NCI-H2029 treated with DMSO at 0.1 percent for 48 hours (cell line): ENCODE measurements at places on chromosomes 5 and 9.

DNA sequence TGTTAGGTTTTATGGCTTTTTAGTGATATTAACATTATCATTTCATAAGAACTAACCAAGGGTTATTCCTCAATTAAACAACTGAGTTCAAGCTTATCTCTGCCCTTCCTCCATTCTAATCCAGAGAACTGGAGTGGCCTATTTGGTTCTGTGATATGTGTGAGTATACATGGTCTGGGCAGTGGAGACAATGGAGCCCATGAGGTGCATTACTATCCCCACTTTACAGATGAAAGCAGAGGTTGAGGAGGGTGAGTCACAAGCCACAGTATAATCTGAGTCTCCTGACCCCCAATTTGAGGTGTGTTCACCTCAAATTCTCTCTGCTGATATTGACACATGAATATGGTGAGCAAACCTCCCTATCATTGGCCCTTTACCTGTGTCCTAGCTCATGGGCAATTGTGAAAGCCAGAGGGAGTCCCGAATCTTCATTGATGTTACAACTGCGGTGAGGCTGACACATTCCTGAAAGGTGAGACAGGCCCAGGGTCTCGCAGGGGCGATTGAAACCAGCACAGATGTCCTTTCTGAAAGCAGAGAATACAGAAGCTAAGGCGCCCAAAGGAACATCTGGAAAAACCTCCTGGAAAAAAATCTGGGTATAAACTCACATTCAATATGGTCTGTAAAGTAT lies 217.2 kb downstream of the TARS1 start:
- DNase-seq: no peak

- no peak for DNase-seq
These were observed 7.0 kb downstream of the PAX5 start for GRCh38 chr9:37026931-37027581.

DNA sequence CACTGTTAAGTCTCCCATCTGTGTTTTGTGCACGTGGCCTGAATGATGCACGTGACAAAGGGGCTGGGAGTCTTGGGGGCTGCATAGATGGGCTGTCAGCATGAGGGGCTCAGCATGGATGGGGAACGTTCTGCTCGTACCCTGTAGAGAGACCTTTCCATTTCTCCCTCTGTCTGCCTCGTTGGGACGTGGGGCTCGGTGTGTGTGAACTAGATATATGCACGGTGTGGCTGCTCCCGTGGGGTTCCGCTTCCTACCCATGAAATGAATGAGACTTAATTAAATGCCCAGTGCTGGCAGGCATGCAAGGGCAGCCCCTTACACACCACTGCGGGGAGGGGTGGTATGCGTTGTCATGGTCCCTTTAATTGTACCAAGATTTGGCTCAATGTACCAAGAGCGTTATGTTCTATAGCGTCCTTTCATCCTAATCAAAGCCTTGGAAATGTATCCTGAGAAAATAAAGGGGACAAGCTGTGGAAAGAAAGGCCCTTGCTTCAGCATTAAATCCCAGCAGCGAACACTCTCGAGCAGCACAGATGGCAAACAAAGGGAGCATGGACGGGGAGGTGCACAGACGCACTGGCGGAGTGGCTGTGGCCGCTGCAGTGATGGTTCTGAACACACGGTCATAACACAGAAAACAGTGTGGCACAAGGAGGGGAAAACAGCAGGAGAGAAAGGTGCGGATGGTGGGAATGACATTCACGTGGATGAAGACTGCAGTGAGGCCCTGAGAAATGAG lies 66.8 kb downstream of the RASGEF1C start:
- no peak for DNase-seq

GRCh38 chr5:149356391-149356790 lies 1.5 kb upstream of the PCYOX1L start:
- DNase-seq: no peak

- no peak for DNase-seq
These were observed at the start of gene SPATA6L for GRCh38 chr9:4666042-4666699. Gene SPATA6L, minus strand, starts transcription at chr9:4666480. Its CDS starts 230 bp downstream, at chr9:4666250.

- no peak for DNase-seq
These were observed 2083.0 kb upstream of the ACO1 start for GRCh38 chr9:30301271-30301963.

DNA sequence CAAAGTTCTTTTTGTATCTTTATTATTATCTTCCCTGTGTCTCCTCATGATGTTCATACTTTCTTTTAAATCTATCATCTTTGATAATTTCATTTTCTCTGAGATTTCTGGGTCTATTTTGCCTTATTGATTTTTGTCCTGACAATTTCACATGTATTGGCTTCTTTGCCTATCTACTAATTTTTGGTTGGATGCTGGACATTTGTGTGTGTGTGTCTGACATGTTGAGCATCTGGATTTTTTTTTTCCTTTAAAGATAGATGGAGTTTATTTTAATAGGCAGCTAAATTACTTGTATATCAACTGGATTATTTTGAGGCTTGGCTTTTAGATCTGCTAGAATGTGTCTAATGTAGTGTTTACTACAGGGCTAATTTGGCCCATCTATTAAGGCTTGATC lies 178.0 kb upstream of the MOCS2 start:
- no peak for DNase-seq

- DNase-seq: no peak
These were observed 605 bp downstream of the CHSY3 start for GRCh38 chr5:129904667-129905472.

GRCh38 chr5:31397926-31398557 lies 133.9 kb downstream of the DROSHA start:
- DNase-seq: no peak

GRCh38 chr5:114358329-114358728 lies 3.5 kb upstream of the KCNN2 start:
- DNase-seq: no peak

DNA sequence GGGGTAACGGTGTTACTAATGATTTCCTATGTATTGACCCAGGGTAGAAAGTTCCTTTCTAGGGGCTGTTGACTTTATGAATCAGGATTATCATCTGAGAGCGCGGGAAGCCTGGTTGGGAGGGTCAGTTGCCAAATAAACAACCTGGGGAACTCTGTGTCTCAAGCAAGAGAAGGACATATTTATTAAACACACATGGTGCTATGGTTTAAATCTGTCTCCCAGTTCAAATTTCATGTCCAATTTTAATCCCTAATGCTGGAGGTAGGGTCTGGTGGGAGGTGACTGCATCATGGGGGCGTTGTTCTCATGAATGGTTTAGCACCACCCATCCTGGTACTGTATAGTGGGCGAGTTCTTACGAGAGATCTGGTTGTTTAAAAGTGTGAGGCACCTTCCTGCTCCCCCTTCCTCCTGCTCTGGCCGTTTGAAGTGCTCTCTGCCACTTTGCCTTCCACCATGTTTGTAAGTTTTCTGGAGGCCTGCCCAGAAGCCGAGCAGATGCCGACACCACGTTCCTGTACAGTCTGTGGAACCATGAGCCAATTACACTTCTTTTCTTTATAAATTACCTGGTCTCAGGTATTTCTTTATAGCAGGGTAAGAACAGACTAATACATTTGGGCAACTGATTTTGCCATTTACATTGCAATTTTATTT lies 19.7 kb upstream of the GAS1 start:
- DNase-seq: no peak

GRCh38 chr9:76296561-76297310 lies 97.5 kb downstream of the RFK start:
- no peak for DNase-seq

DNA sequence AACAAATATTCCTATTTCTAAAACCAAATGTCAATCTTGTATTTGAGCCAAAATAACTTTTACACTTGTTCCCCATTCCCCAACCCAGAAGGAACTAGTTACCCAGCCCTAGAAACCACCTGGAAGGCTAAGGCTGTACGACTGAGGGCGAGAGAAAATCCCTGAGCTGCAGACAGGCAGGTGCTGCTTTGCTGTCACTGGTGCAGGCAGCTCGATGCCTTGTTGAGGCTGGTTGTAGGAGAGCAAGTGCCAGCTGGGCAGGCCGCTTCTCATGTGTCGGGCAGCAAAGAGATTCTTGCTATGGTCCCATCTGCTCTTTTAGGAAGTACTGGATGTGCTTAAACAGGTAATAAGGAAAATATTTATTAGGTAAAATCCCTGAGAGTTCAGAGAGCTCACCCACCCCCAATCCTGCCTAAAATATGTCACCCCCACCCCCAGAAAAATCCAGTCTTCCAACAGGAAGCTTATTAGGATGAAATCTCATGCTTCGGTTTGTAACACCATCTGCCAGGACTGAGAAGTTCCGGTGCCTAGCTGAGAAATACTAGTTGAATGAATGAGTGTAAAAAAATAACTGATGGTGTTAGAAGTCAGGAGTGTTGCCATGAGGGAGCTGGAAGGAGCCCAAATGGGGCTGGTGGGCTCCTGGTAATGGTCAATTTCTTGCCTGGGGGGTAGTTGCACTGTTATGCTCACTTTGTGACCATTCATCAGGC lies 91.1 kb upstream of the DMRT1 start:
- DNase-seq: no peak

DNA sequence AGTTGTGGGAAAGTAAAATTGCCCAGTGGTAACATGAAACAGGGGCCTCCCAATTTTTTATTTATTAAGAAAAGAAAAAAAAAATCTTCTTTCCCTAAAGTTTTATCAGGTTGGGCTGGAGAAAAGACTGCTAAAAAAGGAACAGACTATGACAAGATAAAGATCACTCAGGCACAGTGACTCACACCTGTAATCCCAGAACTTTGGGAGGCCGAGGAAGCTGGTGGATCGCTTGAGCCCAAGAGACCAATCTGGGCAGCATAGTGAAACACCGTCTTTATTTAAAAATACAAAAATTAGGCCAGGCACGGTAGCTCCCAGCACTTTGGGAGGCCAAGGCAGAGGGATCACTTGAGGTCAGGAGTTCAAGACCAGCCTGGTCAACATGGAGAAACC lies 312.5 kb downstream of the CETN3 start:
- DNase-seq: no peak

DNA sequence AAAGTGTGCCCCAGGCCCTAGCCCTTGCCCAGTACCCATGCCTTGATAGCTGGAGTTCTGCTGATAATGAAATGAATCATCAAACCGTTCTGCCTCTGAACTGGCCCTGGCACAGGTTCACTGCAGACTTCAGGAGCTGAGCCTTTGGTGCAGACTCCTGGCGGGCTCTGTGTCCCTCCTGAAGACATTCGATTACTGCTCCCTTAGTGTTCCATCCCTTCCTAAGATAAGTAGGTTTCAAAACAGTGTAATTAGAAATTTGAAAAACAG lies 97.2 kb downstream of the MVB12B start:
- no peak for DNase-seq

- no peak for DNase-seq
These were observed 280.2 kb downstream of the CDK5RAP2 start for GRCh38 chr9:120299785-120300184.

DNA sequence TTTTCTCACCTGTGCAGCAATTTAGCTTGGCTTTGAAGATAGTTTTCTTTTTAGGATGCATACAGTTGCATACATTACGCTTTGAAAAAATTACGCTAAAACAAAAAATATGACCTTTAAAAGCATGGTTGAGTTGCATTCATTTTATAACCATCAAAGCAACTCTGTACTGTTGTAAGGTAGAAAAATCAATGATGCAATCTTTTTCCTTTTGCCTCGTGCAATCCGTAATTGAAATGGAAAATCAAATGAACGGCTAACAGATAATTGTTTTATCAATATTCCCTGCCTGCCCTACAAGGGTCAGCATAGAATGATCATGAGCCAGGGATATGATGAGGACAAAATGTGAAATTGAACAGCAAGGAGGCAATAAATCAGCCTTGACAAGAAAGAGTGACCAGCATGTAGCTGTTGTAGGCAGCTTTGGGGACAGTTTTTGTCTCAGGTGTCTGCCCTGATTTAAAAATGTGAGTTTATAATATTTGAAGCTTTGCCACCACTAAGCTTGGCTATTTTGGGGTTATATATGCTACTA lies 98.2 kb downstream of the PBX3 start:
- DNase-seq: no peak

- DNase-seq: no peak
These were observed 27.0 kb downstream of the CNOT8 start for GRCh38 chr5:154885439-154885838.

DNA sequence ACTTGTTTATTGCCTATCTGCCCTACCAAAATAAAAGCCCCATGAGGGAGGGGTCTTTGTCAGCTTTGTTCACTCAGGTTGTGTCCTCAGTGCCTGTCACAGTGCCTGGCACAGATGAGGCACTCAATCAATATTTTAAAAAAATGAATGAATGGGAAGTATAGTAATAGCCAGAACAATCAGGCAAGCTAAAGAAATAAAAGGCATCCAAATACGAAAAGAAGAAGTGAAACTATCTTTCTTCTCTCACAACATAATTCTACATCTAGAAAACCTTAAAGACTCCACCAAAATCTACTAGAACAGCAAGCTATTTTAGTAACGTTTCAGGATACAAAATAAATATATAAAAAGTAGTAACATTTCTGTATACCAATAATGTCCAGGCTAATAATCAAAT lies 37.8 kb upstream of the C5orf63 start:
- no peak for DNase-seq
